ENCODE measurements at places on chromosomes 3 and 15.

DNA sequence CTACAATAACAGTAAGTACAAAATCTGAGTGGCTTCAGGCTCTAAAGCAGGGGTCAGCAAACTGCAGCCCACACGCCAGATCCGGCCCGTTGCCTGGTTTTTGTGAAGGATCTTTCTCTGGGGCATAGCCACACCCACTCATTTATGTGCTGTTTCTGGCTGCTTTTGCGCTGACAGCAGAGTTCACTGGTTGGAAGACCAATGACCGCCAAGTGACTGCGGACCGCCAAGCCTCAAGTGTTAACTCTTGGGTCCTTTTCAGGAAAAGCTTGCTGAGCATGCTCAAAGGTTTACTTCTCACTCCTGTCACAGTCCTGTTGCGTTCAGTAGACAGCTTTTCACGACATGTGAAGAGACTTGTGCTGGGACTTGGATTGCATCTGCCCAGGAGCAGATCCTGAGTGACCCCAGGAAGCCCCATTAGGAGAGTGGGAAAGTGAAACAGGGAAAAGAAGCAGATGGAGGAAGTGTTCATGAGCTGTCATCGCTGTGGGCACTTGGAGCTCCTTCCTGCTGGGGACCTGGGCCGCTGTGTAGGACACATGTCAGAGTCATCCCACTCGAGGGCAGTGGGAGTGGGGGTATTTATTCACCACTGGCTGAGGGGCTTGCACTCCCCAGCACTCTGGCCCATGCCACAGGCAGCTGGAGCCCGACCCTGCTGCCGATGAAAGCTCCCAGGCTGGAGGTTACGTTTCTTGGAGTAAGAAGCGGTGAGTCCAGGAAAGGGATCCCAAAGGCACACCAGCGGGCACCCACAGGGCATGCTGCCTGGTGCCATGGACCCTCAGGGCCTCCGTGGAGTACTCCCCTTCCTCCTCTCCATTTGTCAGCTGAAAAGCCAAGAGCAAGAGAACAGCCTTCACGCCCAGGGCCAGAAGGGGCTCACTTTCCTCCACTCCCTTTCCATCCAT, 249.1 kb downstream of the PLCL2 start:
- no peak for DNase-seq

DNA sequence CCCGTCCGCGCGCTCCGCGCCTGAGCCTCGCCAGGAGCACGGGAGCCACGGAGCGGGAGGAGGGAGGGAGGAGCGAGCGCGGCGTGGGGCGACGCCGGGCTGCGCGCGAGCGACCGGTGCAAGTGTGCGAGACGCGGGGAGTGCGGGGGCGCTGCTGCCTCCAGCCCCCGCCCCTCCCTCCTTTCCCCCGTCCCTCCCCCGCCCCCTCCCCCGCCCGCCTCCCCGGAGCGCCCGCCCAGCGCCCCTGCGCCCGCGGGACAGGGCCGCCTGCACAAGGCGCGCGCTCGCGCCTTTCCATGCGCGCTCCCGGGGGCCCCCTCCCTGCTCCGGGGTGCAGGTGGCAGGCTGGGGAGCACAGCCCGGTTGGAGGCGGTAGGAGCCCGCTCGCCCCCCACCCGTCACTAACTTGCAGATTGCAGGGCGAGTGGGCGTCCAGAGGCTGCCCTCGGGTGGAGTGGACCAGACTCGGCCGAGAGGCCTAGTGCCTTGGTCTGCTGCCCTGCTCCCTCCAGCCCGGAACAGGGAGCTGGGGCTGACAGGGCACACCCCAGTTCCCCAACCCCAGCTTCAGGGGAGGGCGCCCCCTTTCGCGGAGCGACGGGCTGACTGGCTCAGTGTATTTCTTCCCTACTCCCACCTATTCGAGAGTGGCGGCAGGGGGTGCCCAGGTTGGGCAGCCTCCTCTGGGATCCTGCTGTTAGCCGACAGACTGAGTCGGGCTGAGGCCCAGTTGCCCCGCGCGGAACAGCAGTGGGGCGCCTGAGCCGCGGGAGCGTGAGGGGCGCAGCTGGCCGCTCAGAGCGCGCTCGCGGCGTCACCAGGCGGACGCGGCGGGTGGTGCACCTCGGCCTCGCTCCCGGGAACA, at the start of gene WNT7A:
Gene WNT7A, minus strand, starts transcription at position 126 of the 865 bp plus-strand sequence. CDS start 255 bp downstream, outside the sequence.
- DNase-seq, result no peak

GRCh38 chr3:122024800-122025199, 2.8 kb upstream of the ILDR1 start:
- DNase-seq, result peak; percentile 67

- no peak for DNase-seq
Measured at GRCh38 chr3:104521606-104522336, 844.9 kb upstream of the ALCAM start.

- peak; percentile 53 for DNase-seq
Measured at GRCh38 chr3:184727357-184728009, 15.6 kb upstream of the MAGEF1 start.

- peak; percentile 26 for DNase-seq
Measured at GRCh38 chr15:81981908-81982307, 63.9 kb downstream of the MEX3B start.

DNA sequence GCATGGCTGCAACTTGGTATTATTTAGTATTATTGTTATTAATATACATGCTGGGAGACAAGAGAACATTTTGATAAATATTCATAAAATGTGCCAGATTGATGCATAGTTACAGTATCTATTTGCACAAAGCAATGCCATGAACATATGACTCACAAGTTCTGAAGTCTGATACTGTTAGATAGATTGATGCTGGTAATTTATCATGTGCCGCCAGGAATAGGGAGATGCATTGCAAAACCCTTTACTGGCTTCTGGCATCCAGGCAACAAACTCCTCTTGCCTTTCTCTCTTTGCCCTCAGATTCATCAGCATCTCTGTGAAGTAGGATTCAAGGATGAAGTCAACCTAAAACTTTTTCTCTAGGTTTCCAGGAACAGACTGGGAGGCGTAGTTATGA, 41.0 kb upstream of the SLC25A26 start:
- DNase-seq, result no peak

- no peak for DNase-seq
Measured at GRCh38 chr3:73616056-73616455, 8.7 kb downstream of the PDZRN3 start.

DNA sequence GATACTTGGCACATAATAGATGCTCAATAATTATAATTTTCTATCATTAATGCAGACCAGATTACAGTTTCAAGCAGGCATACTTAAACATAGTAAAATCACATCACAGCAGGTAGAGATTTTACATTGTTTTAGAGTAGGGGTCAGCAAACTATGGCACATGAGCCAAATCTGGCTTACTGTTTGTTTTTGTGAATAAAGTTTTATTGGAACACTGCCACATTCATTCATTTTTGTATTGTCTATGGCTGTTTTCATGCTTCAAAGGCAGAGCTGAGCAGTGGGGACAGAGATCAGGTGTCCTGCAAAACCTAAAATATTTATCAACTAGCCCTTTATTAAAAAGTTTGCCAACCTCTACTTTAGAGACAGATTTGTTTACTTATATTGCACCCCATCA, 189.6 kb upstream of the MRPL3 start:
- DNase-seq, result no peak

- no peak for DNase-seq
Measured at GRCh38 chr3:33798113-33798417, 365 bp upstream of the PDCD6IP start.
